ENCODE measurements at places on chromosomes 4 and X.

DNA sequence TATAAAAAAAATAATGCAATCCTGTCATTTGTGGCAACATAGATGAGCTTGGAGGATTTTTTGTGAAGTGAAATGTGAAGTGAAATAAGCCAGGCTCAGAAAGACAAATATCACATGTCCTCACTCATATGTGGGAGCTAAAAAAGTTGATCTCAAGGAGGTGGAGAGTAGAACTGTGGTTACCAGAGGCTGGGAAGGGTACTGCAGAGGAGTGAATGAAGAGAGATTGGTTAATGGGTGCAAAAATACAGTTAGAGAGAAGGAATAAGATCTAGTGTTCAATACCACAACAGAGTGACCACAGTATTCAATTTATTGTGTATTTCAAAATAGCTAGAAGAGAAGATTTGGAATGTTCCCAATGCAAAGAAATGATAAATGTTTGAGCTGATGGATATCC lies 13.4 kb upstream of the ZCCHC18 start:
- DNase-seq, result no peak

- DNase-seq, result no peak
Measured at GRCh38 chrX:121949041-121949760, 901.8 kb downstream of the GLUD2 start.

- DNase-seq, result no peak
Measured at GRCh38 chr4:99722725-99723124, 65.1 kb upstream of the C4orf54 start.

DNA sequence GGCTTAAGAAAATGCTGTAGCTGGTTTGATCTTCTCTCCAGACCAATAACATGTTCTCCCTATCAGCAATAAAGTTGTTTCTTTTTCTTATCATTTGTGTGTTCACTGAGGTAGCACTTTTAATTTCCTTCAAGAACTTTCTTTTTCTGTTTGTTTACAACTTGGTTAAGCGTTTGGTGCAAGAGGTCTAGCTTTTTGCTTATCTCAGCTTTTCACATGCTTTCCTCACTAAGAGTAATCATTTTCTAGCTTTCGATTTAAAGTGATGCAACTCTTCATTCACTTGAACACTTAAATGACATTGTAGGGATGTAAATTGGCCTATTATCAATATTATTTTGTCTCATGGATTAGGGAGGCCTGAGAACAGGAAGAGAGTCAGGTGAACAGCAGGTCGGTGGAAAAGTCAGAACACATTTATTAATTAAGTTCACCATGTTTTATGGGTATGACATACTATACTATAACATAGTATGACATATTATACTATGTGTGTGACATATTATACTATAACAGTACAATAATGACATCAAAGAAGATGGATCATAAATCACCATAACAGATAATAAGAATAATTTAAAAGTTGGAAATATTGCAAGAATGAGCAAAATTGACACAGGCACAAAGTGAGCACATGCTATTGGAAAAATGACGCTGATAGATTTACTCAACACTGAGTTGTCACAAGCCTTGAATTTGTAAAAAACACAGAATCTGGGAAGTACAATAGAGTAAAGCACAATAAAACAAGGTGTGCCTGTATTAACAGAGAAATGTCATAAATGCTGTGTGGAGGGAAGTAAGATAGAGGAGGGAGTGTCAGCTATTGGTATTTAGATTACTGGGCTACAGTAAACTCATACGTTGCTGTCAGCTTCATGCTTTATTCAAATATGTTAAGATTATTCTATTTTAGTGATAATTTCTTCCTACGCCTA lies 218.6 kb upstream of the SLC7A11 start:
- DNase-seq, result no peak

GRCh38 chr4:8199594-8200301 lies 658 bp downstream of the SH3TC1 start:
- no peak for DNase-seq

GRCh38 chr4:180465364-180465763 lies 1777.8 kb upstream of the TENM3 start:
- DNase-seq, result no peak

GRCh38 chr4:175456131-175456530 lies 355.9 kb downstream of the GPM6A start:
- no peak for DNase-seq

DNA sequence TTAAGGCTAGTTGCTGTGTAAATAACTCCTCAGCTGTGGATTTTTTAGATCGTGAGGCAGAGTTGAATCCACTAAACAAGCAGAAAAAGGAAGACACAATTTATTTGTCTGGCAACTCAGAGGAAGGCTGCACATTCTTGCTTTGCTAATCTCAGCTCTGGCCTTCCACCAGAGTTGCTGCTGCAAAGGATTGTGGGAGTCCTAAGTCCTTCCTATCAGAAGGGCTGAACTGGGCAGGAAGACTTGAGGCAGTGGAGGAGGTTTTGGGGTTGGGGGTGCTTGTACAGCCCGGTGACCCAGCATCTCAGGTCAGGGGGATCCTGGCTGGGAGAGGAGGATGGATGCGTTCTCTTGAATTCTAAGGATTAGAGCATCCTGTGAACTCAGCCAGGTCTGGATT lies 11.0 kb upstream of the VSIG1 start:
- DNase-seq, result no peak

DNA sequence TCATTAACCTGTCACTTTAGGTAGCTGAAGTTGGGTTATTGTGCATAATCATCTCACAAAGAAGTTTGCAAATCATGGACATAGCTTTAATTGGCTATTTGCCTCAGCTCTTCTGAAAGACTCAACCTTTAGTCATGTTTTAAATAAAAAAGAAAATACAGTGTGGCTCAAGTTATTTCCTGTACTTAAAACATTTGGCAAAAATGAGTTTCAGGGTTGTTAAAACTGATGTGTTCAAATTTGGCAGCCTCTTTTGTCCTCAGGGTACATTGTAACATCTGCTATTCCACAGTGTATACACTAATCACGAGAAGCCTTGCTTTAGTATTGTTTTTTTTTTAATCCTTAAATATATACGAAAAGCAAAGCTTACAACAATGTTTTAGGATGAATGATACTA lies 31.5 kb upstream of the HPGD start:
- DNase-seq, result no peak

DNA sequence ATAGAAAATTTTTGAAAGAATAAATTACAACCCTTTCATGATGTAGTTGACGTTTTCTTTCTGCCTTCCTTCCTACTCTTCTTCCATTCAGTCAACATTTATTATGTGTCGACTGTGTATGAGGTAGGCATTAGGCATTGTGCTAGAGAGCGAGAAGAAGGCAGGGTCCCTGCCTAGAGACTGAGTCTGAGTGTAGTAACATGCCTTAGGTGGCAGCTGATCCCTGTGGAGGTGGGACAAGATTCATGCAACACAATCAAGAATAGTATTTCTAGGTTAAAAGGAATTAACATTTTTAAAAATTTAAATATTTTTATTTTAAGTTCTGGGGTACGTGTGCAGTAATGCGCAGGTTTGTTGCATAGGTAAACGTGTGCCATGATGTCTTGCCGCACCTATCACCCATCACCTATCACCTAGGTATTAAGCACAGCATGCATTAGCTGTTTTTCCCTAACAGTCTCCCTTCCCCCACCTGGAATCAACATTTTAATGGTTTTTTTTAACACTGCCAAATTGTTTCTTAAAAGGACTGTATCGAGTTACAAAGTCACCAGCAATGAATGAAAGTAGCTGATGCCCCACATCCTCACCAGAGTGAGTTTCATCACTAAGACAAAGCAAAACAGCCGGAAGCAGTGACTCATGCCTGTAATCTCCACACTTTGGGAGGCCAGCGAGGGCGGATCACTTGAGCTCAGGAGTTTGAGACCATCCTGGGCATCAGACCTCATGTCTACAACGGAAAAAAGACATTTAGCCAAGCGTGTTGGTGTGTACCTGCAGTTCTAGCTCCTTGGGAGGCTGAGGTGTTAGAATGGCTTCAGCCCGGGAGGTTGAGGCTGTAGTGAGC lies 84.0 kb downstream of the WWC2 start:
- peak; percentile 32 for DNase-seq

GRCh38 chr4:185560316-185560715 lies 25.0 kb upstream of the PDLIM3 start:
- no peak for DNase-seq

- DNase-seq, result no peak
Measured at GRCh38 chrX:48702032-48702431, 5.5 kb downstream of the SUV39H1 start.

DNA sequence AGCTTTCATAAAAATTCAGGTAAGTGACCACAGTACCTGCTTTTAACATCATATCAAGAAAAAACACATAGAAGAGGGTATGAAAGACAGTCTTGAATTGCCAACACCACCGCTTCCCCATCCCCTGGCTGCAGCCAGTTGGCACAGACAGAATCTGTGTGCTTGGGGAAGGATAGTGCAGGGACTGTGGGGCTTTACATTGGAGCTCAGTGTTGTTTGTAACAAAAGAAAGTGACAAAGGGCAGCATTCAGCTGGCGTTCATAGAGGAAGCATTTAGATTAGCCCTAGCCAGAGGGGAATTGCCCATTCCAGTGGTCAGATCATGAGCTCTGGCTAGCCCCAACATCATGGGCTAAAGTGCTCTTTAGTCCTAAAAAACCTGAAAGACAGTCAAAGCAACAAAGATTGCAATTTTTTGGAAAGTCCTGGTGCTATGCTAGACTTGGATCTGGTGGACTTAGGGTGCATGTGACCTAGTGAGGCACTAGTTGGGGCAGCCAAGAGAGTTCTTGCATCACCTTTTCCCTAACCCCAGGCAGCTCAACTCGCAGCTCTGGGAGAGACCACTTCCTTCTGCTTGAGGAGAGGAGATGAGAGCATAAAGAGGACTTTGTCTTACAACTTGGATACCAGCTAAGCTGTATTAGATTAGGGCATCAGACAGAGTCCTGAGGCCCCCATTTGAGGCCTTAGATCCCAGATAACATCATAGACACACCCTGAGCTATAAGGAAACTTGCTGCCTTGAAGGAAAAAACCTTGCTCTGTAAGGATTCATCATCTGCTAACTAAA lies 1602.4 kb upstream of the ADGRL3 start:
- DNase-seq, result no peak

GRCh38 chr4:67030636-67031035 lies 514.7 kb downstream of the CENPC start:
- DNase-seq, result no peak

- DNase-seq, result no peak
Measured at GRCh38 chrX:149858592-149858991, 22.4 kb upstream of the MAGEA8 start.

DNA sequence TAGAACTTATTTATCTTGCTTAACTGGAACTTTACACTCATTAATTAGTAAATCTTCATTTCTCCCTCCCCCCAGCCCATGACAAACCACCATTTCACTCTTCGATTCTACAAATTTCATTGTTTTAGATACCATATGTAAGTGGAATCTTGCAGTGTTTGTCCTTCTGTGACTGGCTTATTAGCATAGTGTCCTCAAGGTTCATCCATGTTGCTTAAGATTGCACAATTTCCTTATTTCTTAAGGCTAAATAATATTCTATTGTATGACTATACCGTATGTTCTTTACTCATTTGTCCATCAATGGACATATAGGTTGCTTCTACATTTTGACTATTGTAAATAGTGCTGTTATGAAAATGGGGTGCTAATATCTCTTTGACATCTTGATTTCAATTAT lies 24.5 kb upstream of the RNF212 start:
- no peak for DNase-seq

DNA sequence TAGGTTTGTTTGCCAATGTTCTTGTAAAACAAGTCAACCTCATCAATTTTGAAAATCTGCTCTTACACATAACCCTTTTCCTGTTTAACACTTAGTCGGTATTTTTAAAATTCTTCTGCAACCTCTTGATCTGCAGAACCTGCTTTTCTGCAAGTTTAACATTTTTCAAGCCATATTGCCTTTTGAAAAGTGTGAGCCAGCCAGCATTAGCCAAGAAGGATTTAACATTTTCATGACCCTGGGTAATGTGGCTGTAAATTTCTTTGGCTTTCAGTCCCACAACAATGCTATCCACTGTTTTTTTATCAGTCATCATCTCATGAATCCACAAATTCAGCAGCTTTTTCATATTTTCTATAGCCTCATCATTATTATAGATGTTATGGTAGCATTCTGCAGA lies 956.5 kb downstream of the FAT4 start:
- DNase-seq, result no peak

- no peak for DNase-seq
Measured at GRCh38 chr4:140703463-140703862, 52.7 kb downstream of the TBC1D9 start.

DNA sequence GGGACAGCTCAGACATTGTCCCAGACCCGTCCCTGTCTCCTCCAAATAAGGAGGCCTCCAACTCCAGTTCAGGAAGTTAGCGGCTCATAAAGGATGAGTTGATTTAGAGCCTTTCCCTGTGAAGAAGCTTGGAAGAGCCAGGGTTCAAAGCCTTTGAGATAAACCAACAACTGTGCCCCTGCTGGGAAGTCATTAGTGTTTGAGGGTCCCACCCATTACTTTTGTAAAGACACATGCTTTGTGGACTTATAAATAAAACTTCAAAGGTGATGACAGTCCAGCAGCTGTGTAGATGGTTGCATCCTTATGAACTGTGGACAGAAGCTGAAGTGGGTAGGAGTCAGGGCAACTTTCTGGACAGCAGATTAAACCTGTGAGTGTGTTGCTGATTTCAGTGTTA lies 86.0 kb upstream of the PGRMC2 start:
- DNase-seq, result no peak

DNA sequence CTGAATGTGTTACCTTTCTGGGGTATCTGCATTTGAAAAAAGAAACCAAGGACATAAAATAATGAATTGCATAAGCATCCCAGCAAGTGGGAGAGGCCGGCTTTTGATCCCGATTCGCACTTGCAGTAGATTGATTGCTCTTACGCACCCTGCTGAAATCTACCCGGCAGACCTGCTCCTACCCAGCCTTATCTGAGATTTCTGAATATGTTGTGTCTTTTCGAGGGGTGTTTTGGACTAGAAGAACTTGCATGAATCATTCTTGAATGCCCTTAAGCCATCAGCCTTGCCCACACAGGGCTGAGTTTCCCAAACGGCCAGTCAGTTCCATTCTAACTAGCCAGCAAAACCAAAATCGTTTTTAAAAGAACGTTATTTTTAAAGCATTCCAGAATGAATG lies 174.4 kb upstream of the BCOR start:
- no peak for DNase-seq

GRCh38 chr4:5821665-5822358 lies 71.1 kb downstream of the CRMP1 start:
- no peak for DNase-seq

- DNase-seq, result no peak
Measured at GRCh38 chrX:153966283-153966688, 5.3 kb downstream of the HCFC1 start.

GRCh38 chrX:42085836-42086235 lies 162.5 kb upstream of the CASK start:
- no peak for DNase-seq

GRCh38 chr4:38805530-38806145 lies 1.0 kb upstream of the TLR1 start:
- DNase-seq, result no peak

- DNase-seq, result no peak
Measured at GRCh38 chr4:167985565-167985964, 106.8 kb upstream of the ANXA10 start.

Measured in activated T-helper 9 cell treated with anti-CD3 and anti-CD28 coated beads, Interleukin-2, amount 50 U/mL, for 16 hours (primary cell).